Fibroblast of pulmonary artery (primary cell): ENCODE measurements at places on chromosomes 6 and 20.

- no peak for DNase-seq
Measured at GRCh38 chr6:145904868-145905267, 59.3 kb downstream of the SHPRH start.

- DNase-seq: peak; percentile 76
Measured at GRCh38 chr6:13908955-13909381, 15.8 kb upstream of the RNF182 start.

GRCh38 chr6:13586603-13587542, 12.5 kb downstream of the SIRT5 start:
- no peak for DNase-seq

DNA sequence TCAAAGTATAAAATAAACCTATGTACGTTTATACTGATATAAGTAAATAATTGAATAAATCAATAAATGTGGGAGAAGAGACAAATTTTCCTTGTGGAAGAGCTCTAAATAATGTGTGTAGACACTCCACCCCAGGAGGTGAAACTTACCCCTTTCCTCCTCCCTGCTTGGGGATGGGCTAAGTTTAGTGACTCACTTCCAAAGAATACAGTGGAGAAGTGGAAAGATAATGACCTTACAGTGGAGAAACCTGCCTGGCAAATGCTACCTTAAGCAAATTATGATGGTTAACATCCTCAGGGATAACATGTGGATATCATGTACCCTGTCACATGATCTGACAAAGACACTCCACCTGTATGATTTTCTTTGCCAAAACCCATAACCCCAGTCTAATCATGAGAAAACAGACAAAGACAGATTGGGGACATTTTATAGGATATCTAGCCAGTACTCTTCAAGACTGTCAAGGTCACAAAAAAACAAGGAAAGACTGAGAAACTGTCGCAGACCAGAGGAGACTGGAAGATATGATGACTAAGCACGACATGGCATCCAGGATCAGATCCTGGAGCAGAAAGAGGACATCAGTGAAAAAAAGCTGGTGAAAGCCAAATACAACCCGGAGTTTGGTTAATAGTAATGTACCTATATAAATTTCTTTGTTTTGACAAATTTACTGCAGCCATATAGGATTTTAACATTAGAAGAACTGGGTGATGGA, 195.5 kb upstream of the PRDM1 start:
- DNase-seq: no peak

- peak; percentile 69 for DNase-seq
Measured at GRCh38 chr20:63232235-63233060, 3.3 kb upstream of the BIRC7 start.

- peak; percentile 73 for DNase-seq
Measured at GRCh38 chr6:42898891-42899361, 16.9 kb upstream of the PTCRA start.

GRCh38 chr6:142947714-142948480, 2.9 kb upstream of the HIVEP2 start:
- DNase-seq: no peak

DNA sequence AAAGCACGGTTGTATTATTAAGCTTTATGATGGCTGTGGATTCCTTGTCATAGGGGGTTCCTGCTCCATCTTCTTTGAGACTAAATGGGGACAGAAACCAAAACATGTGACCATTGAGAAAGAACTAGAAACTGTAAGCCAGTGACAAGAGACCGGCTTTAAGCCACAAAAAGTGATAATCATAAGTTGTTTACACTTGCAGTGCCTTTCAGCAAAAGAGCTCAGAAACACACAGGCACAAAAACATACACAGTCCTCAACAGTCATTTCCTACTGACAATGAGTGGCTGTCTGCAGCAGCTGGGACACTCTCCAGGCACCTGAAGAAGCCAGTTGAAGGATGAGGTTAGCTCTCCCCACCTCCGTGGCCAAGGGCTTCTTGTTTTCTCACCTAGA, 20.0 kb upstream of the UBE2J1 start:
- no peak for DNase-seq

DNA sequence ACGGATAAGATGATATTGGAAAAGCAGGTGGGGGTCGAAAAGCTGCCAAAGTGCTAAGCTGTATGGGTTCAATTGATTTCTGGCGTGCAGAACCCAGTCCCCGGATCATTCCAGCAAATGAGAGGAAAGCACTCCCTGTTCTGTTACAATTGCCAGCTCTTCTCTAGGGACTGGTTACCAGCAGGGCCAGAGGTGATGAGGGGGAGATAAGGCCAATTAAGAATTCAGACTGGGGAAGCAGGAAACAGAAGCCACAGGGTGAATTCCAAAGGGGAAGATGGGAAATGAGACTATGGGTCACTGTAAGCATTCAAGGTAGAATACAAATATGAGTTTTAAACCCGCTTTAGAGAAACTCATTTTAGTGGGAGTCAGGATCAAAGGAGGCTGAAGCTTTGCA, 349.4 kb upstream of the MAP3K7 start:
- no peak for DNase-seq

GRCh38 chr6:43873806-43874714, 104.0 kb downstream of the VEGFA start:
- DNase-seq: no peak

GRCh38 chr6:89148016-89148750, 2.3 kb downstream of the PM20D2 start:
- DNase-seq: no peak

- no peak for DNase-seq
Measured at GRCh38 chr20:63473555-63474449, 1.3 kb upstream of the KCNQ2 start.

GRCh38 chr6:37452522-37452921, 19.5 kb downstream of the CMTR1 start:
- no peak for DNase-seq

DNA sequence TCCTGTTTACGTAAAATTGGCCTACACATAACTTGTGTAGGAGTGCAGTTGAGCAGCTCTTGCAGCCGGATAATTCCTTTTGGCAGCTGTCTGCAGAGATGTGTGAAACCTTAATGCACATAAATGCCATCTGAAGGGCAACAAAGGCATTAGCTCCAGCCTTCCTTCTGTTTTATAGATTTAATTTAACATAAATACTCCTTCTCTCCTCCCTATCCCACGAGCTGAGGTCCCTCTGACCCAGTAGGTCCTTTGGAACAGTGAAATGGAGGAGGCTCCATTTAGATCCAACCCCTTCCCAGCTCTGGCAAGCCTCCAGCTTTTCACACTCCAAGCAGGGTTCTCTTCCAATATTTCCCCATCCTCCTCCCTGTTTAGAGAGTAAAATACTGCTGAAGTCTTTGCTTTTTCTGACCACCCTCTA, 6.5 kb downstream of the PLEKHG1 start:
- no peak for DNase-seq

DNA sequence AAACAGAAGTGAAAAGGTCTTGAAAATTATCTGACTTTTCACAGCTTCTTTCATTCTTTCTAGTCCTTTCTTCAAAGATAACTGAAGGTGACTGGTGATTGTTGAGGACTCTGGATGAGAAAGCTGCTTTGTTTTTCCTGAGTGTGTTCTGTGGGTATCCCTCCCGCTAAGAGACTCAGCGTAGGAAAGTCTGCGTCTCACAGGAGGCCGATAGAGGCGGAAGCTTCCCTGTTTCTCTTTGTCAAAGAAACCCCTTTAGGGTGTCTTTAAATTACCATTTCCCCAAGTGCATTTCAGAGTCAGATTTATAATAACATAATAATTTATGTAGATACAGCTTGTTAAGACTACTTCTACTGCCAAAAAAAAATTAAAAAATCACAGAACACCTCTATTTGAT, 31.2 kb upstream of the IRF4 start:
- no peak for DNase-seq

DNA sequence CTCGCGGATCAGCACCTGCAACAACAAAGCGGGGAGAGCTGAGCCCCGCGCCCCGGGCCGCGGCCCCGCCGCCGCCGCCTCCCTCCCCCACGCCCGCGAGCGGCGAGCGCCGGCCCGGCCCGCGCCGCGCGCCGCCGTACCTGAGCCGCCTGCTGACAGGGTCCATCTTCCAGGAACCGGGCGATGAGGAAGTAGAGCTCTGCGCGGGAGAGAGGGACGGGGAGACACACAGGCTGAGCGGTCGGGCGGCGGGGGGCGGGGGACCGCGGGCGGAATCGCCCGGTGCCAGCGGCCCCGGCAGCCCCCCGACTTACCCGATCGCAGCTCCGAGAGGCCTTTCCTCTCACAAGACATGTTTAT, 359 bp downstream of the PHIP start:
- DNase-seq: no peak

GRCh38 chr6:75490706-75491105, 2.9 kb downstream of the FILIP1 start:
- DNase-seq: no peak

DNA sequence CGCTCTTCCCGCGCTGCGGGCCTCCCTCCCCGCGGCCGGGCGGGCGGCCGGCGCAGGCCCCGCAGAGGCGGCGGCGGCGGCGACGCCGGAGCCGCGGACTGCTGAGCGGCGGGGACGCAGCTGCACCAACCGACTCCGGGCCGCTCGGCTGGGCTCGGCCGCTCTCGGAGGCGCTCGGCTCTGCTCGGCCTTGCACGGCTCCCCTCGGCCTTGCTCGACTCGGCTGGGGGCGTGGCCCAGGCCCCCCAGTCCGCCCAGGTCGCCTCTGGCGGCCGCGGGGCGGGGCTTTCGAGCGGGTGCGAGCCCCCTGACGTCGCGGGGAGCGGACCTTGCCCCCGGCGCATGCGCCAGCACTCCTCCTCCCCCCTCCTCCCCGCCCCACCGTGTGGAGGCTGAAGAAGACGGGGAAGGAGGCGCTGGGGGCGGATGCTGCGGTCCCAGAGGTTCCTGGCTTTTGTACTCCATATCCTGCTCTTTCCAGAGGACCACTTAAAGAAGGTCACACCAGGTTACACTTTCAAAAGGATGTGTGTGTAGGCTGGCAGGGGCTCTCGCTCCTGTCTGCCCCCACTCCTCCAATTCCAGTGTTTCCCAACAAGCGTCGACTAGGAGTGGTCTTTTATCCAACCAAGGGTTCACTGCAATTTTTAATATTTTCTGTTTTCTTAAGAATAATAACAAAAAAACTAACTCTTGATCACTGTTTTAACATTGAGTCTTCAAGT, at the start of gene ZHX3:
ZHX3 (minus strand) TSS at position 186 of the 725 bp plus-strand sequence. CDS start 112,815 bp downstream, outside the sequence.
- DNase-seq: peak; percentile 97

- no peak for DNase-seq
Measured at GRCh38 chr20:3166913-3167342, 6.4 kb downstream of the LZTS3 start.

DNA sequence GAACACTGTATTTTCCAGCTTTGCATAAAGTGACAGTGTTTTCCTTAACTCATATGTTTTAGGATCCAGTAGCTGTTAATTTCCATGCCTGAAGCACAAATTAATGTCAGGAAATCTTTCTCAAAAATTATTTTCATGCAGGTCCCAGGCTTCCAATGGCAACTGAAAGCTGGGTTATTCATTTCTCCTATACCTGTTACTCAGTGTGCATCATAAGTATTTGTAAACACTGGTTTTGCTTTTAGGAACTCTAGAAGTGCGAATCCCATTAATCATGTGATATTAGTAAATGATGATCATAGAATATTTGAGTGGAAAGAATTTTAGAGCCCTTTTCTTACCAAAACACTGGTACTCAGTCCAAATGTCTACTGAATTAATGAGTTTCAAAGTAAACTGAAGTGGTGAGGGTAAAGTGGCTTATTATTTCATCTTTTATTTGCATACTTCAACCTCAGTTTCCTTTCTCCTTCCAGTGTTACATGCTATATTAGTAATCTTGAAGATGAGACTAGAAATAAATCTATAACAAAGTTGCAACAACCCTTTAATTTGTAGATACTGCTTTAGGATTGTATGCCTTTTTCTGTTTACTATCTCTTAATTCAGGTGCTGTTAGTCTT, 124.0 kb downstream of the ZFAND3 start:
- DNase-seq: no peak

- DNase-seq: no peak
Measured at GRCh38 chr20:36862857-36863668, 12.9 kb upstream of the TLDC2 start.

DNA sequence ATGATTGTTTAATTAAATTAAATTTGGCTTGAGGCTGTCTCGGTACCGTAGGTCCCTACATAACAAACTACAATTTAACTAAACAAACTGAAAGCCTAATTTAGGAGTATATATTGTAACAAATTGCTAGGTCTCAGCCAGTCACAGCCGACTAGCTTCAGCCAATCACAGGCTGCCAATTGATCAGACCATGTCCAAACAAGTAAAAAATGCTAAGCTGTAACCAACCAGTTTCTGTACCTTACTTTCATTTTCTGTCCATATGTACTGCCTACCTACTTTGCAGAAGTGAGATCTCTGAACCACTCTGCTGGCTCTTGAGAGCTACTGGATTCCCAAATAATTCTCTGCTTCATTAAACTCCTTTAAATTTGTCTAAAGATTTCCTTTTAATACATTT, 648.0 kb upstream of the GJE1 start:
- no peak for DNase-seq

DNA sequence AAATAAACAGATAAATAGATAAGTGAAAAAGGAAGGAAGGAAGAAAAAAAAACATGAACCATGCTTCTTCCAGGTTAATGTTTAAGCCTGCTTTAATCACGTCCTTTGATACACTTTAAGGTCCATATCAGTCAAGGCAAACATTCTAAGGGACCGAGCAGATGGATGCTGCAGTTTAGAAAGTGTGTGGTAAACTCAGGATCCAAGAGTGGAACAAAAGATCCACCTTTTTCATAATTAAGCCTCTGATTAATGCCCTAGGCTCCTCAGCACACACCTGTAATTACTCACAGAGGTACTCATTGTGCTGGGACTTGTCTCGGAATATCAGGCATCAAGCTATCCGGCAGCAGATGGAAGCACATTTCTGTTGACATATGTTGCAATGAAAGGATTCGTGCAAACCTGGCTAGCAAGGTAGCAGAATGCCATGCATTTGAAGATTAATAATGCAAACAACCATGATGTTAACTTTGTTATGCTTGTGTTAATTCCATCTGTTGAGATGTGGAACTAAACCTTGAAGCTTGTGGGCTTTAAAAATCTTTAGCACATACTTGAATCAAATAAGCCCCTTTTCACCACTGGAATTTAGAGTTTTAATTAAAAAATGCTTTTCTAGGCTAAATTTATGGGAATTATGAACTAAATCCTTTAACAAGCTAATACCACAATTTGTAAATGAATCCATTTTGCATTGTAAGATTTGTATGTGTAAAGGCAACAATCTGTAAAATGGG, 163.7 kb downstream of the RALGAPA2 start:
- no peak for DNase-seq

DNA sequence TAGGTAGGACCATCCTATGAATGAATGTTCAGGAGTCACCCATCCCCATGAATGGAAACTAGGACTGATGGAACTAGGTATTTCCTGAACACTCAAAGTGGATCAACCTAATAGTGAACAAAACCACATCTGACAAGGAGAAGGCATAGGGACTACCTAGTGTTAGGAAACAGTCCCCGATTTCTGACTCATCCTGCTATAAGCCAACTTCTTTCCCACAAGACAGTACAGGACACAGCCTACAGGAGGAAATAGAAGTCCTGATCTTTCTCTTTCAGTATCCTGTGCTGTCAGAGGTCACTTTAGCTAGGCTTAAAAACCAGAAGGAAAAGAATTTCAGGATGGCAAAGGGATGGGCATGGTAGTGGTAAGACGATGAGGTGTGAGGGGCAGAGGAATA, 19.5 kb upstream of the GMDS start:
- peak; percentile 62 for DNase-seq

GRCh38 chr6:150806790-150807189, 58.7 kb upstream of the MTHFD1L start:
- DNase-seq: no peak
